ENCODE measurements at places on chromosomes 16 and 17.

DNA sequence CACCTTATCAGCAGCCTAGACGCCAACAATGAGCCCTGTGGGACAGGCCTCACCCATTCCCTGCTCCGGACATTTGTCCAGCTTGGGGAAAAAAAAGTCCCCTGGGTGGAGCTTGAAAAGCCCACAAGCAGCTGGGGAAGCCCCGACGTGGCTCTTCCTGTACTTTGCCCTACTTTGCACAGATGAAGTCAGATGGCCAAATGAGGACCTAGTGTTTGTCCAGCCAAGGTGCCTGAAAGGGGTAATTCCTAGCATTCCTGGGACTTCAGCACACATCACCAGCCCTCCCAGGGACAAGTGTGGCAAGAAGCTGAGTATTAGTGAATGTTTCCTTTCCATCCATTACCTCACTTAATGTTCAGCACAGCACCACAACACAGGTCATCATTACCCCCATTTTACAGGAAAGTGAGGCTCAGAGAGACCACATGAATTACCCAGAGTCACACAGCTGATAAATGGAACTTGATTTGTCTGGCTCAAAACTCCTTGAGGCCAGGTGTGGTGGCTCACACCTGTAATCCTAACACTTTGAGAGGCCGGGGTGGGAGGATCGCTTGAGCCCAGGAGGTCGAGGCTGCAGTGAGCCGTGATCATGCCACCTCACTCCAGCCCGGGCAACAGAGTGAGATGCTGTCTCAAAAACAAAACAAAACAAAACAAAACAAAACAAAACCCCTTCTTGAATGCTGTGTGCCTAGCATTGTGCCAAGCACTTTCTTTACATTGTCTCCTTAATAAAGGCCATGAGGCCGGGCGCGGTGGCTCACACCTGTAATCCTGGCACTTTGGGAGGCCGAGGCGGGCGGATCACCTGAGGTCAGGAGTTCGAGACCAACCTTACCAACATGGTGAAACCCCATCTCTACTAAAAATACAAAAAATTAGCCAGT is 19.9 kb upstream of the PLLP start:
- no peak for DNase-seq

GRCh38 chr17:55430541-55431288 is 9.1 kb upstream of the MMD start:
- DNase-seq: no peak

DNA sequence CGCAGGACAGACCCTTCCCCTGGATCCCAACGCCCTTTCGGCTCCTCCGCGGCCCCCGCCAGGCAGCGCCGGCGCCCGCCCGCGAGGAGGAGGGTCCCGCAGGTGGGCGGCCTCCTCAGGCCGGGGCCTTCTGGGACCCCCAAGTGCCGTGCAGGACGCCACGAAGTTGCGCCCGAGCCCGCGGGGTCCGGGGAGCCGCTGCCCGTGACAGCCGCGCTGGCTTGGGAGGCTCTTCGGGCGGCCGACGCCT is 504 bp downstream of the ERN1 start:
- DNase-seq: no peak

DNA sequence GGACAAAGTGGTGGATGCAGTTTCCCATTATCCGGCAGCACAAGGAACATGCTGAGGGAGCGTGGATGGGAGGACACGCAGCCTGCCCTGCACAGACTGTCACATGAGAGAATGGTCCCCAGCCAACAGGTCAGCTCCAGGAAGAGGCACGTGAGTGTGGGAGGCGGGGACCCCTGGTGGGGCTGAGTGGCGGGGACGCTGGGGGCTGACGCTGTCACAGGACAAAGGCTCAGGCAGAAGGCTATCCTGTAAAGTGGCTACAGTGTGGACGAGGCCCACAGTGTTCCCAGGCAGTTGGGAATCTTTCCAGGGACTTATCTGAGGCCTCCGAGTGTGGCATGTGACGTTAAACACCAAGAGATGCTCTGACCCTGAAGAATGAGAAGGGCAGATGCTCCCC is 30.4 kb downstream of the MBTPS1 start:
- DNase-seq: no peak

DNA sequence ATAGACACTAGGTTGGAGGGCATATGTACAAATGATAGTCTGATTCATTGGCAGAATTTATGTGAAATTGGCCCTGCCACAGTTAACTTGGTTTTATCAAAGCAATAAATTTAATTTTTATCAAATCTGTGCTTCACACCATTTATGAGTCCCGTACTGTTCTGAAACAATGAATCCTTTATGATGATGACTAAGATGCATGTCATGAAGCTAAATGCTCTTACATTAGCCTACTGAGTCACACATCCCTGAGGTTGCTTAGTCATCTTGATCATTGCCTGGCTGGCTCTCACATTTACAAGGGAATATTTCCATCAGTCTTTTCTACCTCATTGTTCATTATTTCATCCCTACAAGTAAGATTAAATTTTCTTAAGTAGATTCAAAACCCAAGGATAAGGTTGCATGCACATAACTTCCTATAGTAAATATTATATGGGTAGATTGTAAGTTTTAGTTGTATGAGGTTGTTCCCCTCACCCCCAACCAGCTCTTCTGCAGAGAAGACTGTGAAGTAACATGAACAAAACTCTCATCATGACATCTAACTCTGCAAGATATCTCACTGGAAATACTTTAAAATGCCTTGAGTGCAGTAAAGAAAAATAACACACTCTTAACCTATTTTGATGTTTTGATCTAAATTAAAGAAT is 170.7 kb downstream of the CYB561 start:
- no peak for DNase-seq

GRCh38 chr17:3812284-3812683 is 11.3 kb upstream of the ITGAE start:
- no peak for DNase-seq

- no peak for DNase-seq
Observed at GRCh38 chr16:21590287-21590686, 9.1 kb upstream of the METTL9 start.

DNA sequence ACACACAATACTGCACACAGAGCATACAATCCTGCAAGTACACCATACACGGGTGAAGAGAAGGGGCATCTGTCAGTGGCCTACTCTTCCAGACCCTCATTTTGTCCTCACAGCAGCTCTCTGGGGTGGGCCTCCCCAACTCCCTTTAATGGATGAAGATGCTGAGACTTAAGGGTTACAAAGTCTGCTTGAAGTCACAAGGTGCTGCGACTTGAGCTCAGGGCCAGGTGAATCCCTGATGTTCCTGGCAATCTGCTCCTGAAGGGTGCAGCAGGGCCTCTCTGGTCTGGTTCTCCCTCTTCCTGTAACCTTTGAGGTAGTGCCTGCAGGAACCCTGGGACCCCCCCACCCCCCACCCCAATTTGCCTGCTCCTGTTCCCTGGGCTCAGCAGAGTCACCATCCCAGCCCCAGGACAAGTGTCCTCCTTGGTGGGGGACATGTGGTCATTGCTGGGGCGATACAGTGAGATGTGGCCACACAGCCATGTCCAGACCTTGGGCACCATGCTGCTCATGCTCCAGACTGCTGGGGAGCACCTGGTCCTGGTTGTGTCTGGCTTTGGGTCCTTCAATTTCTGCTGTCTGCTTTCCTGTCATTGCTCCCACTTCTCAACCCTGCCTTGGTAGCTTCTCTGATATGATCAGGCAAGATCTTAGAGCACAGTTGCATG is 107.5 kb downstream of the METRNL start:
- DNase-seq: no peak
